ENCODE measurements at places on chromosomes 2 and 18.

- DNase-seq = no peak
Observed at GRCh38 chr2:183214680-183215079, 90.4 kb downstream of the NUP35 start.

- DNase-seq = no peak
Observed at GRCh38 chr2:140604788-140605187, 1526.0 kb downstream of the LRP1B start.

- DNase-seq = no peak
Observed at GRCh38 chr2:159728629-159729028, 16.3 kb downstream of the MARCHF7 start.

DNA sequence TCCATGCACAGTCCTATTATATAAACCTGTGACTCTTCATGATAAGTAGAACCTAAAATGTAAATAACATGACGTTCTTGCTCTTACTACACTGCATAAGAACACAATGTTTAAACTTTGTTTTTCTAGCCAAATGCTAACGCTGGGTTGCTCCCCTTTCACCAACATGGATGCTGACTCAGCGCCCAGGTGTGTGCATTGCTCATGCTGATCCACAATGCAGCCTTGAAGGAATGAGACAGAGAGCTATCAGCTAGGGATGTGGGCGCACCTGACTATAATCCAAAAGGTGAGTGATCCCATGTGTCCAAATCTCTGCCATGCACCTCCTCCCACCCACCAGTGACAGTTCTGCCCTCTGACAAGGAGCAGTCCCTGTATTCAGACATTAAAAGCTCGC, 235.0 kb downstream of the IRS1 start:
- DNase-seq = no peak

GRCh38 chr2:22485486-22485885, 899.5 kb upstream of the KLHL29 start:
- DNase-seq = no peak

- DNase-seq = no peak
Observed at GRCh38 chr2:33696234-33696633, 97.1 kb upstream of the FAM98A start.

DNA sequence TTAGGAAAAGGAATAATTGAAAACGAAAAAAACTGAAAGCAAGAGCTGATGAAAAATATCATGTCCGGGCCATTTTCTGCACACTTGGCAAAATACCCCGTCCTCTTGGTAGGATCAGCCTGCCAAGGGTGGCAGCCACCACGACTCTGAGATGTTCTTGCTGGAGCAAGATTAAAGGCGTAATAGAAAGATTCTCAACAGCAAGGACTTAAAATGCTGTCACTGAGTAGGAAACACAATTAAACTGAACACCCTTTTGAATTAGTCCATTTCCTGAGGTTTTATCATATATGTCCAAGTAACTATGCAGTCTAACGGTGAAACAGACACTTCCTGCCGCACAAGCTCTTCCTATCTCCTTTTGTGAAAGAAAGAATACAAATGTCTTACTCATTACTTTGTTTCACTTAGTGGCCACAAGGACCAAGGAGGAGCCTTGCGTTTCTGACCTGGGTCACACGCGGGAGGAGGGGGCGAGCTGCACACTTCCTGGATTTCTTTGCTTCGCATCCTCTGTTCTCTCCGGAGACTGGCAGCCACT, 222.7 kb downstream of the PIEZO2 start:
- DNase-seq = no peak

- no peak for DNase-seq
Observed at GRCh38 chr2:158602027-158602426, 145.3 kb downstream of the PKP4 start.

DNA sequence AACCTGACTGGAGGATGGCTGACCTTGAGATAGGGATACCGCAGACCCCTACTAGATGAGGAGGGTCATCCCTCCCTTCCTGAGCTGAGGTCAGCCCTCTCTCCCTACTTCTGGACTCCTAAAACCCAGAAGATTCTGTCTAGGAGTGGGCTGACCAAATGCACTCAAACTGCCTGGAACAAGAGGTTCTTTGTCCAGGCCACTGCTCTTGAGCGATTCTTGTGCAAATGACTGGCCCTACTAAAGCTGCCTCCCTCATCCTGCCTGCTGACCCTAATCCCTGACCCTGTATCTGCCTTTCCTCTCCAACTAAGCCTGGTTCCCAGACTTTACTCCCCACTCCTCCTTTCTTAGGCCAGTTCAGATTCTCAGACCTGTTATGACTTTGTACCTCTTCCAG, 56.2 kb downstream of the EFR3B start:
- DNase-seq = no peak

DNA sequence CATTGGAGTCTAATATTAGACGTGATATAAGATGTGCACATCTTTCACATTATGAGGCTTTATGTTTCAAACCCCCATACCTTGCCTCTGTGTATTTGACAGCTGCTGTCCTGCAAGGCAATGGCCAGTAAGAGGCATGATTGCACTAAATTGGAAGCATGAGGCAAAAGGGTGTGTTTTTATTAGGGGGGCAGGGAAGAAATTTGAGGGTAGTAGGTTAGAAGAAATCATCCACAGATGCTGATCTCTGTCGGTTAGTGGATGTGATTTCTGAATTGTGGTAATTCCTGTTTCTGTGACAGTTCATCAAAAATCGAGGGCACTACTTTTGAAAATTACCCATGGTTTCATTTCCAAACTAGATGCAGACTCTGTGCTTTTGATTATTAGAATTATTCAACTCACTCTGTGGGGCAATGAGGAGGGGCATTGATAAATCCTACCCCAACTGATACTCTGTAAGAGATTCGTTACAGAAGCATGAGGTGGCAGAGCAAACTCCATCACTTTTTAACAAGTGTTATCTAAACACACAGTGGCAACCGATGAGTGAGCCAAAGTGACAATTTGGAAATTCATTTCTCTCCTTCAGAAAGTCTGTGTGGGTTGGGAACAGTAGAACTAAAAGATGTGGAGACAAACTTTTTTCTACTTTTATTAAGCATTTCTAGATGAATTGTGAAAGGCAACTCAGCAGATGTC, 453.0 kb downstream of the ARHGAP15 start:
- DNase-seq = no peak

DNA sequence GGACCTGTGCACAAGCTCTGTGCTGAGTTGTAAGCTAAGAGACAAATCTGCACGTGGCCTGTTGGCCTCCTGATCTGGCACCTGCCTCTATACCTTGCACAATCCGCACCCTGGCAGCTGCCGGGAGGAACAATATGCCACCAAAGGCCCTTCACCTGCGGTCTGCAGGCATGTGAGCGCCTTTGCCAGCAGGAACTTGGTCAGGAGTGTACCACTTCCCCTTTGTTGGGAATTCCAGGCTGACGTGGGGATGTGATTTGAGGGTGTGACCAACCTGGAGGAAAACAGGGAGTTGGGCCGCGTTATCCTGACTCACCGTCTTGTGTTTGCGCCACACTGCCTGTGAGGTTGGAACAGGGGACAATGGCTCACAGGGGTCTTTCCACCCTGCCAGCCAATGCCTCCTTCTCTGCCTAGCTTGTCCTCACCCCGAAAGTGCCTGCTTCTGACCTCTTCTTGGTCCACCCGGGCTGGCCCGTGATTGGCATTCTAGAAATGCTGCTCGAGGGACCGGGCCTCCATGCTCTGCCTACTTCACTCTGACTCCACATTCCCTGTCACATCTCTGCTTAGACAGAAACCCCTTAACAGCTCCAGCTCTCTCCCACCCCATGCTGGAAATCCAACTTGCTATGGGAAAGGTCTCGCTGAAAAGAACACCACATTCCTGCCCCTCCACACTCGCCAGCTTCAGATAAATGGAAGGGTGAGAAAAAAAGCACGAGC, 67.1 kb upstream of the MAP4K4 start:
- no peak for DNase-seq

Measured in bone marrow (tissue), 2 donors.